ENCODE measurements at places on chromosomes 2 and 18.

GRCh38 chr18:46275370-46275769 is 171.2 kb downstream of the HAUS1 start:
- DNase-seq, result no peak

DNA sequence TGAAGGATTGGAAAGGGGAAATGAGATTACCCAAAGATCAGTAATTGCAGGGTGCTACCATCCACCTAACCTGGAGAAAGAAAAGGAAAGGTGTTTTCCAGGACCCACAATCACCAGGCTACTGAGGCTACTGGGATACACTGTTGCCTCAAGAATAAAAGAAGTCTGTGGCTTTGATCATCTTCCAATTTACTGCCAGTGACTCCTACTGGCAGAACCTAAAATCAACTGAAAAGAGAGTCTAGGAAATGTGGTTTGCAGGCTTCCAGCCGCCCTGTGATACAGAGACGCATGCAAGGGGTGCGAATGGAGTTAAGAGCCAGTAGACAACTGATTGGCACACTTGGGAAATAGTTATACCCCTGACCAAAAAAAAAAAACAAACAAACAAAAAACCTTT is 16.6 kb upstream of the TTL start:
- no peak for DNase-seq

- DNase-seq, result no peak
Observed at GRCh38 chr18:36660311-36660710, 168.5 kb downstream of the TPGS2 start.

GRCh38 chr2:70831861-70832260 is 3.8 kb downstream of the CD207 start:
- DNase-seq, result no peak

DNA sequence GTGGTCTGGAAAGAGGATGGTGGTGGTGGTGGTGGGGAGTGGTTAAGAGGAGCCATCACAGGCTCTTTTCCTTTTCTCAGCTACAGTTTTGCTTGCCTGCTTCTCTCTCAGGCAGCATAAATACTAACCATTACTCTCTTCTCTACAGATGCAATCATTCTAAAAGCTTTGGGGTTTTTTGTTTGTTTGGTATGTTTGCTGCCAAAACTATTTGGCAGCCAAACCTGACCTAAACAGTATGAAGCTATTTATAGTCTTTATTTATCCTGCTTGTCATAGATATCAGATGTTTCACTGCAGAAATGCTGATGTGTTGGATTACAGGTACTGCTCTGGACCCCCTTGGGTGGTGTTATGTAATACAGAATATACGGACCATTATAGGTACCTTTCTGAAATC is 15.3 kb downstream of the SIX3 start:
- DNase-seq, result no peak

- no peak for DNase-seq
Observed at GRCh38 chr2:64303250-64303649, 150.7 kb upstream of the LGALSL start.

- DNase-seq, result no peak
Observed at GRCh38 chr18:61865466-61866175, 27.2 kb downstream of the RNF152 start.
